ENCODE measurements at places on chromosomes 5 and 9.
A peak's percentile ranks its signal among the peaks of the same experiment; 100 is the strongest.

DNA sequence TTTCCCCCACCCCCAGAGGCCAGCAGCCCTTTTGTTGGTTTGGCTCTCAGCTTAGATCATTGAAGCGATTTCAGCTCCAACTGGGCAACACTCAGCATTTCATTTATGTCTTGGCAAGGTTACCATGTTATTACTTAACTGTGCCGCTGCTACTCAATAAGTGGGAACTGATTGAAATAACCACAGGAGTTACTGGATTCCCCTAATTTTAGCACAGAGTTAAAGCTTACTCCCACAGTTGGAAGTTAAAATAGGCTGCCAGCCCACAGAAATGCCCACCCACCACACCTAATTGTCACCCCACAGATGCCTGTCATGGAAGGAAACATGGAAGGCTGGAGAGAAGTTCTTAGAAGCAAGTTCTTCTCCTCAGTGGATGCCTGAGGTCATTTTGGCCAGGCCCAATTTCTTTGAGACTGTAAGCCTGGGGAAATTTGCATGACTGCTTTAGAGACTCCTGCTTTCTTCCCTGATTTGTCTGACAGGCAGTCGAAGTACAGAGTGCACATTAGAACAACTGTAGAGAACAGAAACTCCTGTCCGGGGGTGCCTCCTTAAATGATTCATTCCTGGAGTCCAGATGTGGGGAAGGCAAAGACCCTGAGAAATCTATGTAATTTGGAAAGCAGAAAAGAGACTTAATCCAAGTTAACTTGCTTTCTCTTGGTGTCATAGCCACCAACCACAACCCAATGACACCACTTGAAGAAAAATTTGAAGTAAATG is 370.0 kb downstream of the ZSWIM6 start:
- no peak for DNase-seq

DNA sequence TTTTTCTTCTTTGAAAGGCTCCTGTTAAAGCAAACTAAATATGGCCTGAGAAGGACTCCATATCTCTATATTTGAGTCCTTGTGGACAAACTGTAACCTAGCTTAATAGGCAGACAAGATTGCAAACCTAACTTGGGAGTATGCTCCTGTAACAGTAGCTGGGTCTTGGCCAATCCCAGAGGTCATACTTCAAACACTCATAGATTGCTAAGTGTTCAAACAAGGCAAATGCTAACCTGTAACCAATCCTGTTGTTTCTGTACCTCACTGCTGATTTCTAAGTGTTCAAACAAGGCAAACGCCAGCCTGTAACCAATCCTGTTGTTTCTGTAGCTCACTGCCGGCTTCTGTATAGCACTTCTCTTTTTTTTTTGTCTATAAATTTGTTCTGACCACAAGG is 50.6 kb upstream of the CLK4 start:
- DNase-seq: no peak

- DNase-seq: no peak
Observed at GRCh38 chr5:10634562-10634961, 70.7 kb downstream of the ANKRD33B start.

GRCh38 chr5:74766418-74766848 is 484 bp downstream of the GFM2 start:
- peak; percentile 27 for DNase-seq

DNA sequence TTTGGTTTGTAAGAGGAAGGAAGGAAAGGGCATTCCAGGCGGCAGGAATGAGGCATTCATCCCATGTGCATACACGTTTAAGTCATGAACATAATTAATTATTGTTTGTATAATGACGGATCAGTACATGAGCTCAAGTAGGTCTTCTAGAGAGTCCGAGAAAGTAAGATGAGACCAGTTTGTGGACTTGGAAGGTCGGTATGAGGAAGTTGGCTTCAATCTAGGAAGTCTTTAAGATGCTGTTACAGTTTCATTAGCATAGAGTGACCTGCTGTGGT is 2.1 kb downstream of the GTF3C4 start:
- DNase-seq: no peak

DNA sequence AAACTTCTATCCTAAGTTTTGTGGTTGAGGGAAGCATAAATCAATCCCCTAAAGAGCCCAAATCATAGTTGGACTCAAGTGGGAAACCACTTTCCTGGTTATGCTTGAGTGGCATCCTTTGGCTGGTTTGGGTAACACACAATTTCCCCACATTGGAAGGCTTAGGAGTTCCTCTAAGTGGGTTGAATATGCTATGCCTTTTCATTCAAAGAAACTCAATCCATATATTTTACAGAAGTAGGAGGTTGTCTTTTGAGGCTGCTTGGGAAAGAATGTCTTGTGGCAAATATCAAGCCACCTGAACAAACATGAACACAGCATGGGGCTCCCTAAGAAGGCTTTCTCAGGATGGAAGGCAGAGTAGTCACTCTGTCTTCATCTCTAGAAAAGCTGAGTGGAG is 121.1 kb downstream of the SPATA31D1 start:
- DNase-seq: no peak

- DNase-seq: no peak
Observed at GRCh38 chr9:79013715-79014610, 557.8 kb upstream of the TLE4 start.

DNA sequence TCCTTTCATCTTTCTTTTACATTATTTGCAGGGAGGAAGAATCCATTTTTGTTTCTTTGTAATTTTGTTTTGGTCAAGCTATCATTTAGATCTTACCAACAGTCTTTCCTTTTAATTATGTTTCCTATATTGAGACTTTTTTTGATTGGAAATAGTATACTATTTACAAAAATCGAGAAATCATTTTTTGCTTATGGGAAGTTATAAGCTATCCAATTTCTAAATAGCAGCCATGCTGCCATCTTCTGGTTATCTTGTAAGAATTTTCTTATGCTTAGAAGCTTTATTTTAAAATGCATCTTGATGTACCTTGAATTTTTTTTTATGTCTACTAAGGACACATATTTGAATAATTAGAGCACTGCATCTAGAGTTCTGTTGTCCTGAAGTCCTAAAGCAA is 821.2 kb downstream of the PTPRD start:
- peak; percentile 28 for DNase-seq

DNA sequence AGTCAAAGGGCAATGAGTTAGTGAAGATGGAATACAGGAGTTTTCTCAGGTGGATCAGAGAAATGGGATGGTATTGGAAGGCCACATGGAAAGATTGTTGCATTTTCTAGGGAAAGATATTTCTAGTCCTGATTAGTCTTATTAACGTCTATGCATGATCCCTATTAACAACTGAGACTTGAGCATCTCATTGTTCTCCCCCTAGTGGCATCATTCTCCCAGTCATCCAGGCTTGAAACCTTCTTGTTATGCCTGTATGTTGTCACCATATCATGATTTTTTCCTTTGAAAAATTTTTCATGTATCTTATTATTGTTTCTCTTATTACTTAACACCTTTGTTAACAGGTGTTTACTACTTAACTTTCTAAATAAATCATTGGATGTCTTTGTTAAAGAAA is 34.4 kb downstream of the KIF2A start:
- DNase-seq: no peak

DNA sequence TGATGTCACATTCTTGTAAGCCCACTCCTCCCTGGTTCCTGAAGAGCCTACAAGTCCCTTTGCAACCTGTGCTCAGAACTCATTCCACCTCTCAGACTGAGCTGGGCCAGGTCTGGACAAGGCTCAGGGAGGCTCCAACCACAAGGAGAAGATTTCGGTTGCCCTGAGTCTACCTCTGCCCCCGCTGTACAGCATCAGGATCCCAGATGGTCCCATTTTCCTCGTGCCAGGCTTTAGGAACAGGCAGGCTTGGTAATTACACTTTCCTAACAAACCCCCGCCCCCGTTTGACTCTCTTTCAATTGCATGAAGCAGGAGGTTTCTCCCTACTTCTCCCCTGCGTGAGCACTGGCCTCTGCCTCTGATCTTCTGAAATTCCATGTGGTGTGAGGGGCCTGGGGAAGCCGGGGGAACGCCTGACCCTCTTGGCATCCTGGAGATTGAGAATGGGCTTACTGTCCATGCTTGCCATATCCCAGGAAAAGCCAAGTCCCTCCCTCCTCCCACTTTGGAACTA is 86.9 kb upstream of the CTNNA1 start:
- DNase-seq: no peak

DNA sequence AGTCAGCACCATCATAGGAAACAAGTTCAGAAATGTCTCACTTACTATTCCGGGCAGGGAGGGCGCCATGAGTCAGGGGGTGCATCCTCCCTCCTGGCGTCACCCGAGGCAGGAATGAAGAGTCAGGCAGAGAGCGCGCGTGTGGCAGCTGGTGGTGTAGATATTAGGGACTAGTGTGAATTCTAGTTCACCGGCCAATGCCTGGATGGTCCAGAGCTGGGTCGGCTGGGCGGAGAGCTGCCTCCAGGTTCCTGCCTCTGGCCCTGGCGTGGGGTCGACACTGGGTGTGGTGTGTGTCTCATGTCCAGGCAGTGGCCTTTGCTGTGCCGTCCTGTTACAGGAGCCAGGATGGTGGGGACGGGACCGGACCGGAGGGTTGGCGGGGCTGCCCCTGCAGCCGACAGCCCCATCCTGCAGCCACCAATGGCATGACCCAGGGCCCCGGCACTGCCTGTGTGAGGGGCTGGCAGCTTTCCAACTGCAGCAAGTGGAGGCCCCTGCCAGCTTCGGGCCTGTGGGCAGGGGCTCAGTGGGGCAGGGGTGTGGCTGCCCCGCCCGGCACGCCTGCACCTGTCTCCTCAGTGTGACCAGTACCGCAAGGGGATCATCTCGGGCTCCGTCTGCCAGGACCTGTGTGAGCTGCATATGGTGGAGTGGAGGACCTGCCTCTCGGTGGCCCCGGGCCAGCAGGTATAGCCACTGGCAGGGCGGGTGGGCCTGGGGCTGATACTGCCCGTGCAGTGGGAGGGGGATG is 9.1 kb downstream of the DIPK1B start:
- DNase-seq: peak; percentile 52

- no peak for DNase-seq
Observed at GRCh38 chr9:136282272-136282861, 21.5 kb downstream of the CCDC187 start.

DNA sequence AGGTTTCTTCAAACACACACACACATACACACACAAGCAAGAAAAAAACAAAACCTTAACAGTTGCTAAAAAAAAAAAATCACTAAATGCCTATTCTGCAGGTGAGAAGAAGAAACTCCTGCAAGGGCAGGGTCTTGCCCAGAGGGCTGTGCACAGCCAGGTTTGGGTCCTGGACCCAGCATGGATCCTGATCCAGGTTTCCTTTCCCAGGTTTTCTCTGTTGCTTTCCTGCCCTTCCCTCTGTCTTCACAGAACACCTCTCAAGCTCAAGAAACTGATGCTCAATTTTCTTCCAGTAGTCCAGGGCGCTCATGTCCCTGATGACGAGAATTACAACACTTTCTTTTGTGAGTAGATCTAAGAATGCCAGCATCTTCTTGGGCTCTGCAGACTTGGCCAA is 136.6 kb downstream of the PAX5 start:
- DNase-seq: no peak

GRCh38 chr5:61416010-61416409 is 84.0 kb downstream of the ZSWIM6 start:
- peak; percentile 61 for DNase-seq

- DNase-seq: no peak
Observed at GRCh38 chr5:124342986-124343385, 403.5 kb downstream of the ZNF608 start.

GRCh38 chr9:93122721-93123221 is 11.3 kb downstream of the NINJ1 start:
- no peak for DNase-seq

DNA sequence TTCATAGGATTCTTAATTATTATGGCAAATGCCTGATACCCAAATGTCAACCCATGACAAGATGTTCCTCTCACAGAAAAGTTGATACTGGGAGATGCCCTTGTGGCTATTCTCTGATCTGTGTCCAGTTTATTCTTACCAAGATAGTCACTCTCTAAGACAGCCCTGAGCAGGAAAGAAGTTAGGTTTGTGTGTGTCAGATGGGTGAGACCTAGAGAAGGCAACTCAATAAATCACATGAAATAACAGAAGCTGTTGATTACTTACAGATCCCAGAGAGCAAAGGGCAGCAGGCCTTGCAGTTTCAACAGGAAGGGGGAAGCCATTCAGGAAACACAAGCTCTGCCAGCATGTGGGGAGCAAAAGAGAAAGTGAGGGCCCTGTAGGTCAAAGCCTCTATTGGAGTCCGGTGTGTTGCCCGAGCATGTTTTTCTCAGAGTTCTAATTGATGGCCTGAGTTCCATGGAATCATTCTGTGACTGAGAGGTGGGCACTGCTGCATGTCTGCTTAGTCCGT is 1193.7 kb upstream of the CDH18 start:
- no peak for DNase-seq

DNA sequence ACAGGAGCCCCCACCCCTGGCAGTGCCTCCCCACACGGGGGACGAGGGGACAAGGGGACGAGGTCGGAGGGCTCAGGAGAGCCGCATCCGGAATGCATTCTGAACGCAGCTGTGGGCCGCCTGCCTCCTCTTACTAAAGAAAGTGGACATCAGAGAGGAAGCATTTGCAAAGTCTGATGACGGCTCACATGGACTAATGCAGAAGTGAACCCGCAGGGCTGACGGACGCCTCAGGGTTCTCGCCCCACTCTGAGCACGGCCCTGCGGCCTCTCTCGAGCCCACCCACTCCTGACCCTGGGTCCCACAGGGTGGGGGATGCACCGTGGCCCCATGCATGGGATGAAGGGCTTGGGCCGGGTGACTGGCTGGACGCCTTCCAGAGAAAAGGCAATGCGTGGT is 5.9 kb downstream of the LPCAT1 start:
- no peak for DNase-seq
